ENCODE measurements at places on chromosomes 7 and 10.

- DNase-seq: no peak
Observed at GRCh38 chr10:87541114-87541513, 36.4 kb downstream of the MINPP1 start.

- DNase-seq: no peak
Observed at GRCh38 chr10:95697429-95697828, 3.7 kb upstream of the TCTN3 start.

- no peak for DNase-seq
Observed at GRCh38 chr7:25559581-25560367, 331.5 kb upstream of the NPVF start.

GRCh38 chr10:22620140-22620857 lies 94.1 kb downstream of the PIP4K2A start:
- DNase-seq: peak; percentile 96

- no peak for DNase-seq
Observed at GRCh38 chr7:129169686-129170440, 18.6 kb upstream of the SMO start.

DNA sequence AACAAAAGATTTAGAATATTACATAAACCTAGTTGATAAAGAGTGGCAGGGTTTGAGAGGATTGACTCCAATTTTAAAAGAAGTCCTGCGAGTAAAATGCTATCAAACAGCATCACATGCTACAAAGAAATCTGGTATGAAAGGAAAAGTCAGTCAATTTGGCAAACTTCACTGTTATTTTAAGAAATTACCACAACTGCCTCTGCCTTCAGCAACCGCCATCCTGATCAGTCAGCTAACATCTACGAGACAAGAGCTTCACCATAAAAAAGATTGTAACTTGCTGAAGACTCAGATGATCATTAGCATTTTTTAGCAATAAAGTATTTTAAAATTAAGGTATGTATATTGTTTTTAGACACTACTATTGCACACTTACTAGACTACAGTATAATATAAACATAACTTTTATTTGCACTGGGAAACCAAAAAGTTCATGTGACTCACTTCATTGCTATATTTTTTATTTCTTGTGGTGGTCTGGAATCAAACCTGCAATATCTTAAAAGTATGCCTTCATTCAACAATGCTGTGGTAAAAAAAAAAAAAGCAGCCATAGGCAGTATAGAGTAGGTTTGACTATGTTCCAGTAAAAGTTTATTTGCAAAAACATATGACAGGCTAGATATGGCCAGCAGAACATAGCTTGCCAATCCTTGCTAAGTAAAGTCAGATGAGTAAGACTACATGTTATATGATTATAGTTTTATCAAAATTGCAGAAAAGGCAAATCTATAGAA lies 74.4 kb downstream of the GLCCI1 start:
- DNase-seq: no peak

DNA sequence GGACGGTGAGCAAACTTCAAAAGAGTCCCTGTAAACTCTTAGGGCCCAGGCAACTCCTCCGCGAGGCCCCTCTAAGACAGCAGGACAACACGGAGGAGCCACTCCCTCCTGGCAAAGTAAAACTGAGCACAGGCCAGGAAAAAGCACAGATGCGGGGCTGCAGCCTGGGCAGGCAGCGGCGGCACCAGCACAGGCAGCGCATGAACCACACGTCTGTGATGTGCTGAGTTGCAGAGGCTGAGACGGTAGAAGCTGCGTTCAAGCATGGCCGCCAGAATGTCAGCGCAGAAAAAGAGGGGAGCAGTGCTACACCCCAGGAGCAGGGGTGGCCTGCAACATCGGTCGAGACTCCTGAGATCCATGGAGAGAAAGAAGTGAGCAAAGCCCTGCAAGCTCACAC lies 46.1 kb upstream of the STK17A start:
- DNase-seq: no peak

GRCh38 chr7:94888551-94888950 lies 18.8 kb upstream of the PPP1R9A start:
- DNase-seq: peak; percentile 84

- peak; percentile 89 for DNase-seq
Observed at GRCh38 chr10:89845541-89846280, 144.3 kb downstream of the KIF20B start.

GRCh38 chr10:70007116-70007820 lies 45.4 kb upstream of the MACROH2A2 start:
- DNase-seq: no peak

DNA sequence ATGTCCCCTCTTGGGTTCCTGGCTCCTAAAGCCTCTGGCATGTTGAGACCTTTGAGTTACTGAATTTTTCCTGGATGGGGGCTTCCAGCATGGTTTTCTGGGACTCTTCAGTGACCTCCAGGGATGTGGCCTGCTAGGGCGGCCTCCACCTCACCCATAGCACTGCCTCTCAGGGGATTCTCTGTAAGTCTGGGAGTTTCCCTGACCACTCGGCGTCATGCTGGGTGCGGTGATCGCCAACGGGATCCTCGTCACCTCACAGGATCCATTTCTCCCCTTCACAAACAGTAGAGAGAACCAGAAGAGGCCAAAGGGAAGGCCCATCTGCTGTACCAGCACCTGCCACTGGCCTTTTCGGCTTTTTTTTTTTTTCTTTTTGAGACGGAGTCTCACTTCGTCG lies 84.3 kb downstream of the NPTX2 start:
- DNase-seq: no peak

DNA sequence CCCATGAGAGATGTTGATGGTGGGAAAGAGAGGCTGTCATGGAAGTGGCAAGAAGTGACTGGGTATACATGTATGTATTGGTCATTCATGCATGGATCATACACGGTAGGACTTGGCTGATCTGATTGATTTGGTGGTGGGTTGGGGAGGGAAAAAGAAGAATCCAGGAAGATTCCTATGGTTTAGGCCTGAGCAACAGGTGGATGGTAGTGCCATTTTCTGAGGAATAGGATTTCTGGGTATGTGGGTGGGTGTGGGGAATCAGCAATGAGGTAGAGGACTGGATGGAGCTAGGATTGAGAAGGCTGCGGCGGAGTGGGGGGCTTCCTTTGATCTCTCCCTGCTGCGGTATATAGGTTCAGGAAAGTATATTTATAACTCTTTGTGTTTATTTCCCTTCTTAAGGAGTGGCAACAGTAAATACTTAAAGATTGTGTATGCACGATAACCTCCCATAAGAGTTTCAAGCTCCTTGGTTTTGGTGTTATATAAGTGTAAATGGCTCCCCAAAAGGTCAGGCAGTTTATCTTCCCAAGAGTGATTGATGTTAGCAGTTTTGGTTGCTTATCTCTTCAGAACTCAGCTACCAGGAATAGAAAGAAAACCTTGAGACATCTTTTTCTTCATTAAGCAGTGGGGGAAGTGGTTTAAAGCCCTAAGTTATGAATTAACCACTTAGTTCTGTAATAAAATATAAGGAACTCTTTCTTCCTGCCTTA lies 100.1 kb downstream of the LSMEM1 start:
- DNase-seq: no peak

DNA sequence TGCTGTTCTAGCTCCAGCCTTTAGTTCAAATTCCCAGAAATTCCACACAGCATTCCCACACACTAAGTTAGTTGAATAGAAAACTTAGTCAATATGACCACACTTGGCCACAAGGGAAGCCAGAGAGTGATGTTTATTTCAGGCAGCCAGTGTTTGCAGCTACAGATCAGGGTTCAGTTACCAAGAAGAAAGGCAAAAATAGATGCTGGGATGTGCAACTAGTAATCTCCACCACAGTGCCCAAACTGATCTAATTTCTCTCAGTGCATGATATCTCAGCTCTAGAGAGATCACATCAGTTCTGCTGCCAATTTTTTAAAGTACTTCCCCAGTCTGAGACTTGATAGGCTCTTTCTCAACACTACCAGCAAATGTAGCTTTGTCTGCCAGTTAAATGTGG lies 17.6 kb downstream of the SLF2 start:
- no peak for DNase-seq

GRCh38 chr7:100509231-100509630 lies 25.5 kb downstream of the NYAP1 start:
- peak; percentile 55 for DNase-seq
